ENCODE measurements at places on chromosomes 12 and 14.

- no peak for DNase-seq
These were observed 303 bp downstream of the PUS7L start for GRCh38 chr12:43758247-43758727.

DNA sequence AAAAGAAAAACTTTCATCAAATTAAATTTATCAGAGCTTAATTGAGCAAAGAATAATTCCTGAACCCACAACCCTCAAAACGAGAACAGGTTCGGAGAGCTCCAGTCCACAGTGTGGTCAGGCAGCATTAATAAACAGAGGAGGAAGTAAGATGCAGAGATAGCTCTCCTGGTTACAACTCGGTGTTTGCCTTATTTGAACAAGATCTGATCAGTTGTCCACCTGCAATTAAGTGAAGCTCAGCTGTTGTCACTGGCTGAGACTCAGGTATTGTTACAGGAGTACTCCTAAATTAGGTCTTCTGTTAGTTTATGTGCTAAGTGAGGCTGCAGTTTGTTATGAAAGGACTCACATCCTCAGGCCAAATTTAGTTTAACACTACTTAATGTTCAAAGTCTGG is 451.4 kb upstream of the PDE3A start:
- peak; percentile 35 for DNase-seq

DNA sequence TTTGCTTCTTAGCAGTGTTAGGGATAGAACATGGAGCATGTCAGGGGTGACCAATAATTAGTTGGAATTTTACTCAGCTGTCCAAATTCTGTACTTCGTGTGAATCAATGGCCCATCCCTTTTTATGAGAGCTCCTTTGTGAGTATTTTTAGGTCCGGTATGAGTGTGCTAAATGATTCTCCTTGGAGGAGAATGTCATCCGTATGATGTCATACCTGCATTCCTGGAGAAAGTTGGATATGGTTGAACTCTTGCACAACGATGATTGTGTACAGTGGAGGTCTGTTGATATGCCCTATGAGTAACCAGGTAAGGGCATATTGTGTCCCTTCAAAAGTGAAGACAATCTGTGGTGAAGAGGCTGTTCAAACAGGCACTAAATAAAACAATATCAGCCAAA is 400.8 kb downstream of the GXYLT1 start:
- DNase-seq: no peak

- DNase-seq: no peak
These were observed 220.5 kb downstream of the PELI2 start for GRCh38 chr14:56338674-56339073.

- DNase-seq: no peak
These were observed 44.5 kb downstream of the SLC38A1 start for GRCh38 chr12:46224386-46224785.

DNA sequence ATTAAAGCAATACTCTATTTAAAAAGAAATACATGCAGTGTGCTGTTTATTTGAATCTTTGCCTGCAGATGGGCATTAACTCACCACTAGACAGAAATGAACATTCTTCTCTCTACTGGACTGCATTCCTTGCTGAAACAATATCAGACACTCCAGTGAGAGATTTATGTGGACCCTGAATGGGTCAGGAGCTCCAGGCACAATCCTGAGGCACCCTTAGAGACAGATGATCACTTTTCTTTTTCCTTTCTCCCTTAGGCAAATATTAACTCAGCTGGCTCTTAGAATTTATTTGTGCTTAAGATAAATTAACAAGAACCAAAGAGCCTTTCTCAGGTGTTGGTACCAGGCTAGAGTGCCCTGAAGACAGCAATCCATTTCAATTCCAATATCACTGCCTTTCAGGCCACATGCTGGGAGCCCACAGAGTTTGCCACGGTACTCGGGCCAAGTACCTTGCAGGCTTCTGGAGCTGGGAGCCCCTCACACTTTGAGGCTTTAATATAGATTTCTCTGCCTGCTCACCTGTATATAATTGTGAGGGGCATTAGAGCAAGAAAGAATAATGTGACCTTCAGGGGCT is 173.0 kb downstream of the EMP1 start:
- peak; percentile 84 for DNase-seq

DNA sequence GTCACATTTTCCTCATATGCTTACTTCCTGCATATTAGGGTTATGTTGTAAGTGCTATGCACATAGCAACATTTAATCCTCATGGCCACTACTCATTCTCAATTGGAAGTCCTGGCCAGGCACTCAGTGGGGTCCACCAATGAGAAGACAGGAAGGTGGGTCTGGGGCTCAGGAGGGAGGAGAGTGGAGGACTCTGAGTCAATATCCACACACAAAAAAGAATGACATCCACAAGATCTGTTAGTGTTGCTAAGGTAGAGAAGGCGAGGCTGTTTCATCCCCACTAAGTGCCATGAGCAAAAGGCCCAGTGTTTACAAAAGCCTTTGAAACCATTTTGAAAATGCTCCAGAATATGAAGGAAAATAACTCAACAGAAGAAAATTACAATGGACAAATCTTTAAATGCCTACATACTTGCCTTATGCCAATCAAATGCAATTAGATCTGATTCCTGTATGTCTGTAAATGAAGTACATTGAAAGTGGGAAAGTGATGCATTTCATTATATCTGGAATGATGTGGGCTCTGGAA is 53.9 kb downstream of the EID3 start:
- DNase-seq: no peak

DNA sequence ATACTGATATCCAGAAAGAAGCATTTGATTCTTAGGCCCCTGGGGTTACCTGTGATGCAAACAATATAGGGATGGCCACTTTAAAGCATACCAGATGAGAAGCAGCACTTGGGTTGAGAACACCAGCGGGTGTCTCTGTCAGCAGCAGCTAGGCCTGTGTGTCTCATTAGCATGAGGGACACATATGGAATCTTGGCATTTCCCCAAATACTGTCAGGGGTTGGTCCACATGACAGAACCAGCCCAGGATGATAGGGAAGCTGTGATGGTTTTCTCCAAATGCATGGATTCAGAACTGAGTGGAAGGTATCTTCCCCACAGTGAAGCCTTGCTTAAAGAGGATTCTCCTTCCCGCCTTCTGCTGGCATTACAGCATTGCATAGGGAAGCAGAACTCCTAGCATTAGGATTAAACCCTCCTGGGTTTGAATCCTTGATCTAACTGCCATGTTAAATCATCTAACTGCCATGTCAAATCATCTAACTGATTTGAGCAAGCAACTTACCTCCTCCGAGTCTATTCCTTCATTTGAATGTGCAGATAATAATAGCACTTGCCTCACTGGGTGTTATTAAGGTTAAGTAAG is 111.5 kb upstream of the WSCD2 start:
- DNase-seq: no peak

GRCh38 chr12:101813117-101813516 is 17.6 kb downstream of the GNPTAB start:
- no peak for DNase-seq

- no peak for DNase-seq
These were observed 141.1 kb downstream of the SLC41A2 start for GRCh38 chr12:104816845-104817503.

GRCh38 chr12:30965613-30965985 is 39.1 kb downstream of the TSPAN11 start:
- DNase-seq: no peak

DNA sequence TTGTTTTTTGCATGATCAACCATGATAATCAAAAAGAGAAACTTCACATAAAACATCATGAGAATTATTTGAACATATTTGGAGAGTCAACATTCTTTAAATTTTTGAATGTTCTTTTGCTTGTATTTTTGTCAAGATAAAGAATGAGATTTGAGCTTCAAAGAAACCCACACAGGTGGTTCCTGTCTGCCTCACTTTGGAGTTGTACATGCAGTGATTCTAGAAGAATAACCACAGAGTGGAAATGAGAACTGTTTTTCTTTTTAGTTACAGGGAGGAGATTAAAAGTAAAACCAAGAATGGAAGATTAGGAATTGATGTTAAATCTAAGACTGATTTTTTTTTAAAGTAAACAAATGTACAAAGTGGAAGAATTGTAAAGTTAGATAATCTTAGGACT is 2.3 kb upstream of the ZNF705A start:
- no peak for DNase-seq

DNA sequence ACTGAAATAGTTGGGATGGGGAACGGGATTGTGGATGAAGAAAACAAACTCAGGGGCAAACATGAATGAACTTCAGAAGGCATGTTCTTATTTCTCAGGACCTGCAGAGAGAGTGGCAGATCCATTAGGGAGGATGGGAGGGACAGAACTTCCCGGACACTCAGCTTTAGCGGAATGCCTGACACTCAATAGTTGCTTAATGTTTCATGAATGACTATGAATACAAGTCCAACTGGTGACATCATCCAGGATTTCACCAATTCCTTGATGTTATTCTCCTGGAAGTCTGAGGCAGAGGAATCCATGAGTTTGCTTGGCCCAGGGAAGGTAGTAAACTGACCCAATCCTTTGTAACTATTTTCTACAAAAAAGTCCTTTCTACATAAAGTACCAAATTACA is 37.8 kb upstream of the LRRC10 start:
- DNase-seq: no peak
